Thoracic aorta (tissue), 2 donors: ENCODE measurements at places on chromosomes 13 and 19. TPM values are rescaled to one million over a fixed set of nuclear protein-coding genes. Genes with fewer than 3 reads are reported as not detected.

The PSG11 gene
- not detected for total RNA-seq

The MEDAG gene
- total RNA-seq = 634 TPM

The LRP3 gene
- total RNA-seq = 50.9 TPM

The FGF21 gene
- not detected for total RNA-seq

The DNAJC15 gene
- 7.6 TPM for total RNA-seq

- no peak for DNase-seq
Observed at GRCh38 chr13:43991773-43992201, 112.1 kb downstream of the LACC1 start.

DNA sequence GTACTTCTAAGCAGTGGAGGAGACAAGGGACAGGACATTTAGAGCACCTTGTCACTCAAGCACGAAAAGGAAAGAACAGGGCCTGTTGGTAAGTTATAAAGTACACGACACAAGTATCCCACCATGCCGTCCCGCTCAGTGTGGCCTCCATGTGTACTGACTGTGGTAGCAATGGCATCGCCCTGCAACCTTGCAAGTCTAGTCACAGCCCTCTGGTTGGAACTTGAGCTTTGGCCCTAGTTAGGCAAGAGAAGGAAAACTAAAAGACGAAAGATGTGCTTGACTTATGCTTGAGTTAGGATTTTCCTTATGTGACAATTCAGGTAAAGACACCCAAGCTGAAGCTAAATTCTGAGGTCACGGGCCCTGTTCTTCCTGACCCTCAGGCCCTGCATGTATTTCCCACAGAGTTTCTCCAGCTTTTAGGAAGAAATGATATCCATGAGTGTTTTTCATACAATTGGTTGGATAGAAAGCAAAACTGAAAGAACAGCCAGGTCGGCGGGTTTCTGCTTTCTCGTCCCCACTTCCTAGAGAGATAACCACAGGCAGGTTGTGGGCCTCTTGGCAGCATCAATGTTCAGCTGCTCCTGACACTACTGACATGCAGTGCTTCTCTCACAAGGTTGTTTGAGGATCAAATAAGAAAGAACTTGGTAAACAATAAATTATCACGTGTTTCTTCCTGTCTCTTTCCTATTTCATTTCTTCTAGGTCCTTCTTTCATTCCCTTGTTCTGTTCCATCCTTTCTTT lies 216.2 kb downstream of the IRS2 start:
- no peak for DNase-seq

DNA sequence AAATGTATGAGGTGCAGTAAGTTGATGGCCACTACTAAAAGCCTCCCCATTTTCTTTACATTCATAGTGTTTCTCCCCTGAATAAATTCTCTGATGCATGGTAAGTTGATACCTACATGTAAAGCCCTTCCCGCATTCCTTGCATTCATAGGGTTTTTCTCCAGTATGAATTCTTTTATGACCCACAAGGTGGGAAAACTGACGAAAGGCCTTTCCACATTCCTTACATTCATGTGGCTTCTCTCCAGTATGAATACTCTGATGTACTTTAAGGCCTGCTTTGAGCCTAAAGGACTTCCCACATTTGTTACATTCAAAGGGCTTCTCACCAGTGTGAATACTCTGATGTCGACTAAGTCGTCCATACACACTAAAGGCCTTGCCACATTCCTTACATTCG lies 20.5 kb downstream of the ZNF607 start:
- DNase-seq = no peak

GRCh38 chr19:10912619-10913018 lies 15.8 kb downstream of the YIPF2 start:
- no peak for DNase-seq

GRCh38 chr13:96426167-96426566 lies 336.3 kb downstream of the HS6ST3 start:
- DNase-seq = no peak

DNA sequence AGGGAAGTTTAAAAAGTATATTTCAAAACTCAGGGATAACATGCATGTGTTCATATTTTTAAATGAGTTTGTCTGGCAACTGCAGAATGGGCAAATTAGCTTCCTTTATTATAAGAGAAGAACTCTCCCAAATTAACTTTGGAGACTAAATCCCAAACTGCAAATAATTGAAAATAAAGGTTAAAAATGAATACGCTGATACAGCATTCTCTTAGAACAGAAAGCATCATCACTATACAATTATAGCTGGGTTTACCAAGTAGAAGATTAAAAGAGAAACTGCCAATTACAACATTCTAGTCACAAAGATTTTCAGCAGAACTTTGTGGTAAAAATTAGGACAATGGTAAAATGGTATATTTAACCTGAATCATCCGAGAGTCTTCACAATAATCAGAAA lies 73.3 kb downstream of the OLFM4 start:
- DNase-seq = no peak

DNA sequence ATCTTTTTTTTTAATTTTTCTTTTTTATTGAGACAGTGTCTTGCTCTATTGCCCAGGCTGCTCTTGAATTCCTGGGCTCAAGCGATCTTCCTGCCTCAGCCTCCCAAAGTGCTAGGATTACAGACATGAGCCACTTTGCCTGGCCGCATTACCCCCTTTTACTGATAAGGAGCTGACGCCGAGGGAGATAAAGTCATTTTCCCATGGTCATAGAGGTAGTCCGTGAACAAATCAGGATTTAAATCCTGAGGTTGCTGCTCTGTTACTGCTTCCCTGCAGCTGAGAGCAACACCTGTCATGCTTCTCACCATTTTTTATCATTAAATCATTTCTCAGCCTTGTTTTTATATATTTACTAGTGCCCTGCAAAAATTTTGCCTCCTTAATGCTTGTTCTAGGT lies 7.4 kb downstream of the CYSLTR2 start:
- DNase-seq = no peak

GRCh38 chr13:61600360-61601033 lies 184.8 kb upstream of the PCDH20 start:
- DNase-seq = no peak

DNA sequence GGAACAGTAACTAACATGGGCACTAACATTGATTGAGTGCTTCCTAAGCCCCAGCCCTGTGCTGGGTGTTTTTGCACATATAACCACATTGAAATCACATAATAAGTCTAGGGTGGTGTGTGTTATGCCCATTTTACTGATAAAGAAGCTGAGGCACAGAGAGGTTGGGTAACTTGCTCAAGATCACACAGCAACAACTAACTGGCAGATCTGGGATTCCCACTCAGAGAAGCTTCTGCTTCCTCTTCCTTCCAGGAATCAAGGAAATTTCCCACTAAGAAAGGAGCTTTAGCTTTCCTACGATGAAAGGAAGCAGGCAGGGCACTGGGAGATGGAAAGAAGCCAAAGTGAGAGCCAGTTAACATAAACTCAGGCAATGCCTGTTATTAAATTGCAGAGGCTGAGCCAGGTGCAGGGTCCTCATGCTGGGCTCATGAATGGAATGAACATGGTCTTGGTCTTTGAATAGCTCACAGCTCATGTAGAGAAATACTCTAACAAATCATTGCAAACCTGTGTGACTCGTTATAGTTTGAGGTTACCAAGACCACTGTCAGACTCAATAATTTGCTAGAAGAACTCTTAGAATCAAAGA lies 10.1 kb downstream of the SSC5D start:
- no peak for DNase-seq

GRCh38 chr13:44300895-44301638 lies 72.6 kb upstream of the SERP2 start:
- no peak for DNase-seq

DNA sequence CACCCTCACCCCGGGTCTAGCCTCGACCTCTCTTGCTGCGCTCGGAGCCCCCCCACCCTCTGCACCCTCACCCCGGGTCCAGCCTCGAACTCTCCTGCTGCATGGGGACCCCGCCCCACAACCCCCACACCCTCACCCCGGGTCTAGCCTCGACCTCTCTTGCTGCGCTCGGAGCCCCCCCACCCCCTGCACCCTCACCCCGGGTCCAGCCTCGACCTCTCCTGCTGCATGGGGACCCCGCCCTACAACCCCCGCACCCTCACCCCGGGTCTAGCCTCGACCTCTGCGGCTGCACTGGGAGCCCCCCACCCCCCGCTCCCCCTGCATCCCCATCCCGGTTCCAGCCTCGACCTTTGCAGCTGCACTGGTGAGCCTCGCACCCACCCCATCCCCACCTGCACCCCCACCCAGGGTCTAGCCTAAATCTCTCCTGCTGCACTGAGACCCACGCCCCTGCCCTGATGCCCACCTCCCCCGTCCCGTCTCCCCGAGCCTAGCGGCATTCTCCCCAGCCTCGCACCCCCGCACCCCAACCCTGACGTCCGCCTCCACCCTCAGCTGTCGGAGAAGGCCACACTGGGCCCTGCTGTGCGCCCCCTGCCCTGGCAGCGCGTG lies 1.8 kb downstream of the CFD start:
- no peak for DNase-seq

DNA sequence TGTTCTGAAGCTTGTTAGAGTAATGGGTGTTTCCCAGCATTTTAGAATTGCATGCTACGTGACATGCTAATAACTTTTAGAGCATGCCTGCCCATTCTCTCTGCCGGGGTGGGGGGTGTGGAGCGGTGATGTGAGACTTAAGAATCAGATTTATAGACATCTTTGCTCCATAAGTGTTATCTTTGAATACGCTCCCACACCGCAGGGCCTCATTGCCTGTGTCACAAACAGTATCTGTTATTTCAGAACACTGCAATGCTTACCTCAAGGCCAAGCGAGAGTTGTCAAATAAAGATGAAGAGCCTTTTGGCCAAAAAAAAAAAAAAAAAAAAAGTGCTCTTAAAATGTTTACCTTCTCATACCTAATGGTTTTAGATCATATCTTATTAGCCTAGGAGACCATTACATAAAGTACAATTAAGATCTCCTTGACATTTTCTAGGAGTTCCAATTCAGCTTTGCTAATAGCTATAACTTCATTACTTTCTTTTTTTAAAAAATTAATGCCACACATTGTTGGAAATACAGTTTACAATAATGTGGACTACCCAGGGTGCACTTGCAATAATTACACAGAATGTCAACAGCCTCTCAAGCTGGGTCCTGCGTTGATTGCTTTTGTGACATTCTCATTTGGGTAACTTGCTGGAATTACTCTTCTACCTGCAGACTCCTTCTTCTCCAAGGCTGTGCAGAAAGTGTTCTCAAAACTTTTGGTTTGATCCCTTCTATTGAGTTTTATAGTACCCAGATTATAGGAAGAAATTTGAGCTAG lies 525.3 kb downstream of the KLF12 start:
- DNase-seq = no peak

GRCh38 chr19:17125728-17126677 lies 50.4 kb downstream of the MYO9B start:
- peak; percentile 41 for DNase-seq

DNA sequence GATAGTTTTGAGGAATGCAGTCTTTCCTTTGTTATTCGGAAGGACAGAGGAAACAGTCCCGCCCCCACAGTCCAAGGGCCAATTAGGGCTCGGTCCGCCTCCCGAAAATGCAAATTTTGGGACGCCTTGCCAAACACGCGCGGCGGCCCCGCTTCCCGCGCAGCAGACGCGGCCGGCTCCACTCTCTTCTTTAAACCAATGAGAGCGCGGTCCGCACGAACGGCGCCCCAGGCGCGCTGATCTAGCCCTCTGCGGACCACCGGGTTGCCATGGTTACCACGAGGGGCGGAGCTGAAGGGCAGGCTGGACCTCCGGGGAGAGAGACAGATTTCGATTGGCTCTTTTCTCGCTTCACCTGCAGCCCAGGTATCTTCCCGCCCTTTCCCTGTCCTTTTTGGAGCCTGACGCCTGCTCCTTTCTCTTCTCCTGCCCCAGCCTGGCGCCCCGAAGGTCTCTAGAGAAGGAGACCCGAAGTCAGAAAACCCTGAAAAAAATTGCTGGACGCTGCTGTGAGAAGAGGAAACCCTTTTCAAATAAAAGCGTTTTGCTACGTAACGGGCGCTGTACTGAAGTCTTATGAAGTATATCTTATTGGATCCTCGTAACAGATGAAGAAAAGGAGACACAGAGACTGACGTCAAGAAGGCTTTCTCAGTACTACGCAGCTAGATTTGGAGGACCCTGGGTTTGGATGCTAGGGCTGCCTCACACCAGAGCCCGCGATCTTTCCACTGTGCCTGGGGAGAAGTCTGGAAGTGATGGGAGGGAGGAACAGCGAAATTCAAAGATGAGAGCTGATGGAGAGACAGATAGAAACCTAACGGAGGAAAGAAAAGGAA lies 2.0 kb downstream of the PTH2 start:
- DNase-seq = no peak

- no peak for DNase-seq
Observed at GRCh38 chr13:97497400-97497799, 63.4 kb downstream of the RAP2A start.

DNA sequence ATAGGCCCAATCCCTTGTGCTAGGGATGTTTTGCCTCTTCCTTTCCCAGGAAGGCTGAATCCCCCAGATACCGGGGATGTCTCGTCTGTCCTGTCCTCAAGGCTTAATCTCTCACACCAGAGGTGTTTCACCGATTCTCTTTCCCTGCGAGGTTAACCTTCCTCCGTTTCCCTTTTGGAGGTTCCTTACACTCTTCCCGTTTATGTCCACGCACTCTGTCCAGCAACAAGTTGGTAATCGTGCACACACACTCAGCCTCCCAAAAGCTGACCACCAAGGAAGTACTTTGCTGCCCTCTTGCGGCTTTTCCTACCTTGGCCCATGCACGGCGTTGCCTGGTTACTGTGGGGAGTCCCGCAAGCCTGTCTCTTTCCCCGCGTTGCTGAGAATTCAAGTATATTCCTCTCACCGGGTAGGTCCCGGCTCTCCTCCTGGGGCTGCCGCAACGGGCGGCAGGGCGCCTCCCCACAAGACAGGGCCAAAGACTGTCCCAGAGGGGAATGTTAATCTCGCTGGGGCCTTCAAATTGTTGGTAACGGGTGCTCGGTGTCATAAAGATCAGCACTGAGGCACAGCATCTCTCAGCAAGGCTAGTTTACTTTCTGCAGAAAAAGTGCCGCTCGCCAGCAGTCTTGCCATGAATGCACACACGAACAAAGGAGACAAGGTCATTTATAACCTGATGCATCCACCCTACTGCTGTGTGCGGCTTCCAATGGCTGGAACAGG lies 36.7 kb upstream of the CD177 start:
- DNase-seq = no peak

DNA sequence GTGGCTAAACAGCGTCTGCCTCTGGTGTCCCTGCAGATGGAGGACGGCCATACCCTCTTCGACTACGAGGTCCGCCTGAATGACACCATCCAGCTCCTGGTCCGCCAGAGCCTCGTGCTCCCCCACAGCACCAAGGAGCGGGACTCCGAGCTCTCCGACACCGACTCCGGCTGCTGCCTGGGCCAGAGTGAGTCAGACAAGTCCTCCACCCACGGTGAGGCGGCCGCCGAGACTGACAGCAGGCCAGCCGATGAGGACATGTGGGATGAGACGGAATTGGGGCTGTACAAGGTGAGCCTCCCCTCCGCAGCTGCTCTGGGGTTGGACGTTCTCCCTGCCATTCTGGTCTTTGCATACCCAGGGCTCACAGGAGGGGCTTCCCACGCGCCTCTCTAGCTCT lies 19.9 kb downstream of the UHRF1 start:
- DNase-seq = no peak

- no peak for DNase-seq
Observed at GRCh38 chr13:27117158-27117557, 54.5 kb downstream of the USP12 start.
